ENCODE measurements at places on chromosomes 3 and 15.

GRCh38 chr15:49876401-49877038, 242.5 kb downstream of the ATP8B4 start:
- no peak for DNase-seq

DNA sequence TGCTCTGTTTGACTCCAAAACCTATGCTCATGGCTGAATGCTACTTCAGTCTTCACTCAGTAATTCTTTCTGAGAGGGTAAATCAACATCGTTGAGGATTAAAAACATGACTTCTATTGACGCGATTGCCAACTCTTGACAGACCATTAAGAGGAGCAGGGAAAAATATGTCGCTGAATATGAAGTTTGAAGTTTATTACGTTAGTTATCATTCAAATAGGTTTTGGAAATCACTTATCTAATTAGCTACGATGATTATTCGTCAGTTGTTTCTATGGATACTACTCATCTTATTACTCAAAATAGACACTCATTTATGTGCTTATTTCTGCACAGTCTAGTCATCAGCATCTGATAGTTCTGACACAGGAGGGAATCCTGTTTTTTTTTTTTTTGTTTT, 279.2 kb upstream of the TBL1XR1 start:
- no peak for DNase-seq

GRCh38 chr15:64824929-64825430, 467 bp downstream of the PIF1 start:
- no peak for DNase-seq

GRCh38 chr15:59354417-59355031, 18.1 kb downstream of the MYO1E start:
- DNase-seq = no peak

DNA sequence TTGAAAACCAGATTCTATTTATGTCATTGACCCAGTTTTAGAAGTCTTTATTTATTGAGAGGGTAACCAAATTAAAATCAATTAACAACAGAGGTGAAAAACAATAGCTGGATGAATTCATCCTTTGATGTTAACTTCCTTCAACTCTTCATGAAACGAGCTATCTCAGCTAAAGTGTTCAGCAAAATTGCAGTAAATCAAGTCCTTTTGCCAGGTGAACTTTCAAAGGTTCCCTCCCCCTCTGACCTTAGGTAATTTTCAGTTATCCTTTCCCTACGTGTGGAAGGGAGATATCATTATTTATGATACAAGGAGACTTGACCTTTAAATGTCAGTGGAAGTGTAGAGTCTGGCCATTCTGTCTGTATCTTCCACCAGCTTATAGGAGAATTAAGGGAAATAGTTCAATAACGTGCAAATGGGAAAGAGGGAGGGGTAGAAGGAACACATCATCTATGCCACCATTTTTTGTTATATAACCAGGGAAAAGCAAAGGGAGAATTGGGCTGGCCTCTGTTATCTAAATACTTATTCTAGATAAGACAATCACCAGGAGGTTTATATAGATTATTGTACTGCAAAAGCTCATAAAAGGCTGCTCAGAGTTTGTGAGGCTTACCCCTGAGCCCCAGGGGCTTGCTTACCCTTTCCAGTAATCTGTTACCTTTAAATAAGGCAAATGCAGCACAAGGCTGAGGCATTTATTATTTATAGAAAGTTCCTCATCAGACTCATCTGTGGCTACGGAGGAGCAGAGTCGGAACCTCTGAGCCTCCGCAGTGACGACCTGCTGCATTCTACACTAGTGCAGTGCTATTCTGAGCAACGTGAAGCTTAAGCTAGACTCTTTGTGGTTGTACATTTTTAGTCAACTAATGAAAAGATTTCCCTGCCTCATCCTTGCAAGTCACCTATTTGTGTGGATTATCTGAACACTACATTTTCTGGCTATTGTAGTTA, 97.7 kb upstream of the ZBED2 start:
- DNase-seq = no peak

GRCh38 chr15:40114218-40114617, 5.5 kb upstream of the BMF start:
- DNase-seq = no peak

DNA sequence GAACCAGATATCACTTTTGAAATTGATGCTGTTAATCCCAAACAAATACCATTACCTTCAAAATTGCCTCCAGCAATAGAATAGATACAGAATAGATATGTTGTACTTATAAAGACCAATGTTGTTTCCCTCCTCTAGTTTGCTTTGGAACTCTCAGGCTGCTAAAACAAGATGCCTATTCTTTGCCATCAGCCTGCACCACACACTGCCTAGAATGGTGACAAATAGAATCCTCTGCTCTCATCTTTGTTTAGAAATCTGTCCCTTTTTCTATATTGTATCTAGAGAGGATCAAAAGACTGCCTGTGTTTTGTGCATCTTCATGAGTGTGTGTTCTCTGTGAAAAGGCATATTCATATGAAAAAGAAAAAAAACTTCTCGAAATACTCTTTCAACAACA, 349.2 kb upstream of the CCDC54 start:
- DNase-seq = no peak

GRCh38 chr3:137588871-137589270, 175.2 kb upstream of the SOX14 start:
- DNase-seq = no peak

GRCh38 chr3:155861476-155862183, 7.4 kb upstream of the SLC33A1 start:
- no peak for DNase-seq

DNA sequence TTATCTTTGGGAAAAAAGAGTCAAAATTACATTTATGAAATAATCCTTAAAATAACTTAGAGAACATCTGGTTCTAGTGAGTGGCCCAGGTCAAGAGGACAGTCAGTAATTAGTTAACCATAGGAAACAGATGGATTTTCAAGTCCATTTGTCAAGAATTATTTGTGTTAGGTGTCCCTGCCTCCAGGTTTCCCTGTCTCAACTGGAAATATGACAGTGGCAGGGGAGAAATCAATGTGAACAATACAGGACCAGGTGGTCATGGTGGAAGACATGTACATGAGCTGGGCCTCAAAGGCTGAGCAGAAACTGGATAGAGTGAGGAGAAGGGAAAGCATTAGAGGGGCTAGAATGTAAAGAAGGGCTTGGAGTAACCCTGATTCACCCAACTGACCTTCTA, 372.6 kb downstream of the VPS13C start:
- no peak for DNase-seq

GRCh38 chr15:101450403-101451265, 38.9 kb downstream of the PCSK6 start:
- no peak for DNase-seq

DNA sequence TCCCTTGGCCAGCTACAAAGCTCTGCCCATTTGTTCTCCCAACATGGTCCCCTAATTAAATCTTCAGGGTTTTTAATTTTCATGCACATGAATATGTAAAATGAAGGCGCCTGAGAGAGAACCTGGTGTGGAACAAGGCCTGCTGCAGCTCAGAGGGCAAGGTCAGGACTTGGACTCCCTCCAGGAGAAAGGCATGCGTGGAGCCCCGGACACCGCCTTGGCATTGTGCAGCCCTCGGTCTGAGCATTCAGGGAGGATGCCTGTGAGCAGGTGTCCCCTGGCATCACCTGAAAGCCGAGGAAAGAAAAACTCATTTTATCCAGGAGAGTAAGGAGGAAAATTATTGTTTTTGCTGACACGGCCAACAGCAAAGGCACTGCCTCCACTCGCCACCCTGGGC, 33.8 kb upstream of the EPHB1 start:
- no peak for DNase-seq

- no peak for DNase-seq
Measured at GRCh38 chr3:9887480-9887879, 2.9 kb upstream of the JAGN1 start.

GRCh38 chr3:159837725-159838124, 150.9 kb upstream of the IL12A start:
- DNase-seq = no peak

DNA sequence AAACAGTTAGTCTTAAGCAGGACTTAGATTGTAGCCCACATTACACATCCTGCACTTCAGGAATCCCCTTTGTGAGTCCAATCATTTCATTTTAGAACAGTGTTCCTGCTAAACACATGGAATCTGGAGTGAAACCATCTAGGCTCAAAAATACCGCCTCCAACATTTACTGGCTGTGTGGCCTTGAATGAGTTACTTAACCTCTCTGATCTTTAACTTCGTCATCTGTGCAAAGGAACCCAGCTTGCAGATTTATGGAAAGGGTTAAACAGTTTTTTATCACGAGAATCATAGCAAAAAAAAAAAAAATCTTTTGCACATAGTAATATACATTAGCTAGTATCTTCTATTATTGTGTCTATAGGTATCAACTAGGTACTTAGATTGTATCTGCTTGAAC, 8.0 kb upstream of the LRTM1 start:
- DNase-seq = no peak

DNA sequence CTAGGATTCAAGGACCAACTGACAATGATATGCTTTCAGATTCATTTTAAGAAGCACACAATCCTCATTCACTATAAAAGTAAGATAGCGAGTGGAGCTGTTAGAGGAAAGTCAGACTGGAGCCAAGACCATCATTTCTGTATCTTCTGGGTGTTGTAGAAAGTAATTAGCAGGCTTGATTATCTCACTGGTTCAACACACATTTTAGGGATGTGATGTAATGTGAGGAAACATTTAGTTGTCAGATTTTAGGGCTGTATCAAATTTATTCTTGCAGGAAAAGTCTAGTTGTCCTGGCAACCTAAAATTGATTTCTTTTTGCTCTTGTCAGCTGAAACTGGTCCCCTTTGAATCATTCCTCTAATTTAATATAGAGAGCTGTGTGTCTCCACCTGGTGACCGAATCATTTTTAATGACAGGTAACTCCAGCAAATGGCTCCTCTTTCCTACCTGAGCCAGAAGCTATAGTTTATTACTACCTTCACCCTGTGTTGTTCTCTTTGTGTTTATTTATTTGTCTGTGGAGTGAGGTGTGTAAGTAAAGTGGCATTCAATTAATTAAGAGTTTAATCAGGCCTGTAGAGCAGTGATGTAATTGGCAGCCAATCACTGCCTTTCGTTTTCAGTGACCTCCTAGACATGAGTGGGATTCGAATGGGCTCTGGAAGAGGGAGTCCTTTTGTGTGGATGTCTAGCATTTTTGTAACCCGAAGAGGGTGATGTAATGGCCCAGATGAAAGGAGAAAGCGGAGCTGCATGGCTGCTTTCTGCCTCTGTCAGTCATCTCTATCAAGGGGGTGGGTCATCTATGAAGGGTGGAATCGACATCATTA, 125.8 kb downstream of the LPP start:
- no peak for DNase-seq

DNA sequence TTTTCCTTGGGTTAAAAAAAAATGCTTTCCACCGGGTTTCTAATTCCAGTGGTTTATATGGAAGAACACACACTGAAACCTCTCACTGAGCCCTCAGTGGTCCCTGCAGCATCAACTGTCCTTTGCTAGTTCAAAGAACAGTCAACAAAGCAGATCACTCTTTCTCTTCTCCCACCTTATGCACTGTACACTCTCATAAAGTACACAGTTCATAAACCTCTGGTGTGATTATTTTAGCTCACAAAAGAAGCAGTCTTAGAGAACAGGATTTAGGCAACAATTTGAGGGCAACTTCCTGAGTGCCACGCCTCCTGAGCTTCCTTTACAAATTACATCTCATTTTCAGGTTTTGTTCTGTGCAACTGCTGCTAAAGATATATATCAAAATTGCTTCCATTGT, 728.4 kb upstream of the GOLIM4 start:
- no peak for DNase-seq

- DNase-seq = no peak
Measured at GRCh38 chr3:165837058-165837525, at the start of gene BCHE. Gene BCHE (minus strand): TSS chr3:165837423. CDS start chr3:165831033, 6,390 bp downstream.

DNA sequence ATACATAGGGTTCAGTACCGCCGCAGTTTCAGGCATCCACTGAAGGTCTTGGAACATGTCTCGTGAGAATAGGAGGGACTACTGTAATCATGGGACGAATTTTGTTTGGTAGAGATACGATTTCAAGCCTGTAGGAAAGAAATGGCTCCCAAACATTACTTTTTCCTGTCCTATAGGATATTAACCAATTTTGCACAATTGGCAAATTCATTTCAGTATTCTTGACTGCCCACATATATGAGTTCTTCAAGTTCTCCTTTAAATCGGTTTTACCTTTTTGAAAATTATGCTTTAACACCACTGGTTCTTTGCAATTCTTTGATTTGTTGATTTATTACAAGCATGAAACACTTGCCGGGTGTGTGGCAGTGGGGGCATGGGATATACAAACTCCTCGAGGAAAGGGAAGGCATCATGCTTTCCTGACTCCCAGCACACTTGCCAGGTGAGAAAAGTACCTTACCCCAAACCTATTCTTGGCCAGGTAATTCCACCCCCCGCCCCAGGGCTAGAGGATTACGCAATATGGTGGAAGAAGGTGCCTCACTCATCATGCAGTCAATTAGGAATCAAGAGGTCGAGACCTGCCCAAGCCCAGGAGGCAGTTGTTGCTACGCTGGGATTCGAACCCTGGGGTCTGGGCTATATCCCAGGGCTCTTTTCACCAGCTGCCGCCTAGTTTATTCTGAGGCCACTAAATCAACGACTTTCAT, 584 bp upstream of the LARS2 start:
- no peak for DNase-seq

DNA sequence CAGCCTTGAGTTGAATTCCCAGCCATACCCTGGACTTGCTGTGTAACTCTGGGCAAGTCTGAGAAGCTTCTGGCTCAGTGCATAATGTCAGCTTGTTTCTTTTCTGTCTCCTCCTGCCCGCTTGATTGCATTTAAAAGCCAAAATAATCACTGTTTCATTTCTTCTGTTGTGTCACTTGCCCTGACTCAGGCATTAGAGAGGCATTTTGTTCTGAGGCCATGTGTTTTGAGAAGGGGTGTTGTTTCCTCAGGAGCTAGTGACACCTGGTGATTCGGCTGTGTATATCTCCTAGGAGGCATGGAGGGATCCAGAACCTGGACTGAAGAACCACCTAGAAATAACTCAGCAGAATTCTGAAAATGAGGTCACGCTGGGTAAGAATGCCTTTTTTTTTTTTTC, 16.0 kb downstream of the WDR73 start:
- DNase-seq = no peak

DNA sequence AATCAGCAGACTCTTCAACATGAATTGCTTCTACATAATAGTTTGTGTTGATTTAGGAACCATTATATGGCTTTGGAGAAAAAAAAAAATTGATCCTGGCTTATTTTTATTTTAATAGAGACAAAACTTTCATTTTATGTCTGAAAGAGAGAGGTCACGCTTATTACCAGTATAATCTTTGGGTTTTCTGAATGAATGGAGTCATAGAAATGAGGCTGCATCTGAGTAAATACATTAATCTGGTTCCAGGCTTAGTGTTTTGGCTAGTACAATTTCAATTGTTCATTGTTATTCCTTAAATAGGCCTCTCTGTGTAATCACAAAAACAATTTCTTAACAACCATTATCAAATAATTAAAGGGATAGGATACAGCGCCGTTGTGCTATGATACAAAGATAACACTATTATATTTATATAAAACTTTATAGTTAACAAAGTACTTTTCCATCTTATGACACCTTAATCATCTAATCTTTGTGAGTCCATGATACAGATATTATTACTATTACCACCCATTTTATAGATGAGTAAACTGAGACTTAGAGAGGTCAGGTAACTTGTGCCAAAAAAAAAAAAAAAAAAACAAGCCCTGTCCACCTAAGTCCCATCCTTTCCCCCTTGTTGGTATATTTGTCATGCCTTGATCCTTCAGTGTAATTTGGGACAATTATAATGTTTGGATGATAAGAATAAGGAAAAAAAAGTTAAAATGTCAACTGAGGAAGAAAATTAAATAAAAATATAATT, 41.8 kb upstream of the GOLM2 start:
- DNase-seq = no peak
